ENCODE measurements at places on chromosomes 3 and 15. TPM values are rescaled to one million over a fixed set of nuclear protein-coding genes. Genes with fewer than 3 reads are reported as not detected.

The CHRNA3 gene
- 0.35 TPM for total RNA-seq

The EXOG gene
- total RNA-seq: 10.9 TPM

The P2RY14 gene
- total RNA-seq: not detected

The GOLGA8T gene
- total RNA-seq: 1.3 TPM

The ARL6IP5 gene
- 97.9 TPM for total RNA-seq

The CCDC71 gene
- 14.9 TPM for total RNA-seq

The FMN1 gene
- 0.16 TPM for total RNA-seq

The ARRDC4 gene
- total RNA-seq: 0.23 TPM

The GJD2 gene
- total RNA-seq: not detected

The NAALADL2 gene
- not detected for total RNA-seq

The C3orf70 gene
- not detected for total RNA-seq

The SCN11A gene
- total RNA-seq: not detected

The TMC3 gene
- total RNA-seq: not detected

The TMEM266 gene
- total RNA-seq: not detected

The KIF7 gene
- 5.7 TPM for total RNA-seq

The HTR3E gene
- not detected for total RNA-seq

The CGNL1 gene
- total RNA-seq: 1.5 TPM

The RARRES1 gene
- total RNA-seq: 9.2 TPM

The MUSTN1 gene
- not detected for total RNA-seq

The TICRR gene
- total RNA-seq: 13.7 TPM

The PDHB gene
- 68.2 TPM for total RNA-seq

The ASB14 gene
- total RNA-seq: not detected

The GP5 gene
- not detected for total RNA-seq

The FETUB gene
- total RNA-seq: 0.26 TPM

The FANCI gene
- total RNA-seq: 56.6 TPM

The STXBP5L gene
- not detected for total RNA-seq

The ANKRD34C gene
- not detected for total RNA-seq

The NOX5 gene
- total RNA-seq: 0.30 TPM

The ATP8B4 gene
- total RNA-seq: 1.1 TPM

Data from A549 treated with RU486 at 1 μM for 4 hours (cell line).